ENCODE measurements at places on chromosomes 6 and 20. TPM values are rescaled to one million over a fixed set of nuclear protein-coding genes. Genes with fewer than 3 reads are reported as not detected.

XKR7 gene
- polyA plus RNA-seq = not detected

SUPT3H gene
- 8.1 TPM for polyA plus RNA-seq

SUMO4 gene
- polyA plus RNA-seq = 0.27 TPM

PRSS35 gene
- not detected for polyA plus RNA-seq

SIRPD gene
- polyA plus RNA-seq = not detected

CRISP2 gene
- polyA plus RNA-seq = not detected

HLA-DRB5 gene
- polyA plus RNA-seq = not detected

BCAS4 gene
- polyA plus RNA-seq = 2.1 TPM

EGFL8 gene
- polyA plus RNA-seq = 39.8 TPM

ADGRB3 gene
- polyA plus RNA-seq = 1.8 TPM

ZSCAN12 gene
- polyA plus RNA-seq = 10.4 TPM

PHACTR3 gene
- not detected for polyA plus RNA-seq

CEP43 gene
- polyA plus RNA-seq = 52.7 TPM

GLP1R gene
- polyA plus RNA-seq = not detected

DNA sequence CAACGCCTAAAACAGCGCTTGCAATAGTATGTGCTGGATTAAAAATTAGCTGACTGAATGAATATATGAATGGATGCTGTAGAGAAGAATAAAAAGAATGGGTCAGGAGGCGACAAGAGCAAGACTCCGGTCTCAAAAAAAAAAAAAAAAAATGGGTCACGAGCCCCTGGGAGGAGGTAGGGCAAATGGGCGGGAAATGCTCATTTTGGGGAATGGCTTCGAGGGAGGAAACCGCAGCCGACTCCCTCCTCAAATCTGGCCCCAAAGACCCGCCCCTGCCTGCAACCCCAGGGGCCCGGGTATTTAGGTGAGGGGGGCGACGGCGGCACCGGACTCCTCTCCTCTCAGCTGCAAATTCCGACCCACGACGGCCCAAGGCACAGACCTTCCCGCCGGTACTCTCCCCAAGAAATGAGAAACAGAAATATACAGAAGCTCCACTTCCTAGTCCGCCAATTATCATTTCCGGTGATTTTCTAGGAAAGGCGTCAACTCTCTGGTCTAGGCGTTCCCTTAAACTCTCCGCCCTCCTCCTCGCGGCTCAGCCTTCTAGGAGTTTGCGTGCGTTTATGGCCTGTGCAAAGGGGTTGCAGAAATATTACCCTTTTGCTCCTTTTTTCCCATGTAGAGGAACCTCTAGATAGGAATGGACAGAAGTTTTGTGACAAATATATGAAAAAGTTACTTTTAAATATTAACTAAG, at the start of gene ZNF311:
Gene ZNF311 (minus strand): TSS at position 133 of the 703 bp plus-strand sequence. CDS start 1,361 bp downstream, outside the sequence.
- peak; percentile 64 for DNase-seq

DNA sequence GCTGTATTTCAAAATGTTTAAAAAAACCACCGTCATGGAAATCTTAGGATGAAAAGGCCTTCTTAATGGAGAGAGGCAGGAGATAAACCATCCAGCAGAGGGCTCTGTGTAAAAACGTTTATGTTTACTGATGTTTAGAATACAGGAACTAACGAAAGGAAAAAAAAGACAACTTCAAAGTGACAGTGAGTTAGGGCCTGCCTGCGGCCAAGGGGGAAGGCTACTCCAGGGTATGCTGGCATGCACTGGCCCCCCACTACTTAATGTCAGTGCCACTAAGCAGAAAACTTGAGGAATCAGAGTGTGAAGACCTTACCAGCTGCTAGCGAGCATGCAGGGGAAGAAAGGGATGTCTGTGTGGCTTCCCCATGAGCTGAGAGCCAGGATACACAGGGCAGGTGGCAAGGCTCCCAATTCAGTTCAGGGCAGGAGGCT, 47.7 kb downstream of the AKAP7 start:
- DNase-seq = peak; percentile 13

DNA sequence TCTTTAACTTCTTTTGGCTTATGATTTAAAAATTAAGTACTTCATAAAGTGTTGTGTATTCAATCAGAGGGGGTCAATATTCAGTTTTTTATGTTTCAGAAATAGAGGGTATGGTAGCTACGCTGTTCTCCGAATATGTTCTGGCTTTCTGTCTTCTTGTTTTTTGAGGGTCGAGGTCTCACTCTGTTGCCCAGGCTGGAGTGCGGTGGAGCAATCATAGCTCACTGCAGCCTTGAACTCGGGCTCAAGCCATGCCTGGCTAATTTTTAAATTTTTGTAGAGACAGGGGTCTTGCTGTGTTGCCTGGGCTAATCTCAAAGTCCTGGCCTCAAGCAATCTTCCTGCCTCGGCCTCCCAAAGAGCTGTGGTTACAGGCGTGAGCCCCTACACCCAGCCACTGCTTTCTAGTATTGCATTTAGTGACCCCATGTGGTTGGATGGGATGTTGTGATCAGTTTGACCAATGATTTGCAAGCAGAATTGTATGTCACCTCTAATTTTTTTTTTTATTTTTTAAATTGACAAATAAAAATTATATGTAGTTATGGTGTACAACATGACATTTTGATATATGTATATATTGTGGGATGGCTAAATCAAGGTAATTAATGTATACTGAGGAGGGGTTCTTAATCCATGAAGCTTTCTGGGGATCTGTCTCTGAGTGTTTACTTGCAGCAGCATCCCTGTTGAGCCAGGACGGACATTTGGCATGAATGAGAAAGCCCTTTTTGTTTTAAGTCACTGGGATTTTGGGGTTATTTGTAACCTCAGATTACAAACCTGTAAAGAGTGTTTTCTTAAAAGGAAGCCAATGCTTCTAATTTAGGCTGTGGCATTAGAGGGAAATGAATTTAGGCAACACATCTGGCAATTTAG, 38.5 kb upstream of the DEK start:
- DNase-seq = peak; percentile 32

DNA sequence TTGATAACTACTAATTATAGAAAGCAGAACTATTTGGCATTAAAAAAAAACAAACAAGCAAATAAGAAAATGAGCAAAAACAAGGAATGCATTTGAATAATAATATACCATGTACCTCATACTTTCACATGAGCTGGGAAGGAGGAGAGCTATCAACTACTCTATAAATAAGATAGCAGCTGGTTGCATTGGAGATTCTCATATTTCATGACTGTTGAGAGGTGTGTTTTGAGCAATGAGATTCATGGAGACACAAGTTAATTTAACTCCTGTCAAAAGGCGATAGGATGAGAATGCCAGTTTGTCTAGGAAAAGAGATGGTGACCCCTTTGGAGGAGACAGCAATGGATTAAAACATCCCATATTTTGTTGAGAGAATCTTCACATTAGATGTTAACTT, 348.8 kb upstream of the SPTLC3 start:
- DNase-seq = no peak

GRCh38 chr6:111481836-111482187, 1.2 kb downstream of the REV3L start:
- DNase-seq = no peak

GRCh38 chr6:105184921-105185320, 5.1 kb upstream of the POPDC3 start:
- DNase-seq = no peak

- no peak for DNase-seq
Observed at GRCh38 chr6:108465098-108465495, 95.6 kb upstream of the FOXO3 start.

GRCh38 chr6:27422651-27423332, 34.2 kb downstream of the ZNF391 start:
- no peak for DNase-seq

- DNase-seq = no peak
Observed at GRCh38 chr20:7585126-7585679, 355.1 kb downstream of the HAO1 start.

- DNase-seq = no peak
Observed at GRCh38 chr6:112906726-112907125, 559.6 kb downstream of the RFPL4B start.

DNA sequence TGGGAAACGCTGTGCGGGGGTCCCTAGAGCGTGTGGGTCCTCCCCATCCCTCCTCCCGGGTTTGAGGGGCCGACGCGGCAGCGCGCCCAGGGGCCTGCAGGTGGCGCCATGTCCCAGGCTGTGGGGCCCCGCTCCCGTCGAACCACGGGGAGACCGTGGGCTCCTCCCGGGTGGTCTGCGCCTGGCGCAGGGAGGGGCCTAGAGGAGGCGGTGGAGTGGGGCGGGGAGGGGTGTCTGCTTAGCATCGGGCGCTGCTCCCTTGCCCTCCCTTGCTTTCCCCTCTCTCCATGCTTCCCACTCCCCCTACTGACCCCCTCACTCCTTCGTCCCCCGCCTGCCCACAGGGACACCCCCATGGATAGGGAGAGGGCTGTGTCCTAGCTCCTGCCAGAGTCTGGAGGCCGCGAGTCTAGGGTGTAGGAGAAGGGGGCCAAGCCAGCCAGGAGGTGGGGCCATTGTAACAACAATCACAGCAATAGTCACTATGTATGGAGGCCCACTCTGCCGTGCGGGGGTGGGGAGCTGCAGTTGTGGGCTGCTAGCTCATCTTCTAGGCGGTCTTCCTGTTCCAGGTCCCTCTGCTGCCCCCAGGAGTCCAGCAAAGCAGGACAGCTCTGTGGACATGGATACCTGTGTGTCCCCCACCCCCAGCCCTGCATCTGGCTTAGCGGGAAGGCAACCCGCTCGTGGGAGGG, 51.7 kb downstream of the CHMP4B start:
- DNase-seq = peak; percentile 83

DNA sequence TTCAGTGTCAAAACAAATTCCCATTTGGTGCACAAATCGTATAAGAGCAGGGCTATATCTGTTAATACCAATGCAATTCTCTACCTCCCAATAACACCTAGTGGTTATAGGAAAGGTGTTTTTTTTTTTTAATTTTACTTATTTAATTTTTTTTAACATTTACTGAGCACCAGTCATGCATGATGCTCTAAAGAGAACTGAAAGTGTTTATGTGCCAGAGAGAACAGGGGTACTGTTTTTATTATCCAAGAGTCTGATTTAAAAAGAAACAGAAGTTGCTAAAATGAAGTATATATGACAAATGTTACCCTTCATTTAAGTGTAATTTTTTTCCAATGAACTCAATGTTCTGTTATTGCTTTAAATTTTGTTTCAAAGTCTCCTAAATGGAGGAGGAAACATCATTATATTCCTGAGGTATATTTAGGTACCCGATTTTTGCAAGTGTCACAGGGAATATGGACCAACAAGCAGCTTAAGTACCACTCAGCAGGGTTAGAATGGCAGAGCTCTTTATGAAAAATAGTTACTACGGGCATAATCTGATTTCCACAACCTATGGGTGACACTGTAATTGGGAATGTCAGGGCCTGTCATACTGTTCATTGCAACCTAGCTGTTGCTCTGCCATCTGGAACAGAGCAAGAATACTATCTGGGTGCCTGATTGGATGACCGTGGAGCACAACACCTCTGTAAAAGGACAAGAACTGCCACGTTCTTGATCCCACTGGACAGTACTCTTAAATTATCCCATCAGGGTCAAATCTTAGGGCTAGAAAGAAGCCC, 195.4 kb downstream of the KHDRBS2 start:
- no peak for DNase-seq

DNA sequence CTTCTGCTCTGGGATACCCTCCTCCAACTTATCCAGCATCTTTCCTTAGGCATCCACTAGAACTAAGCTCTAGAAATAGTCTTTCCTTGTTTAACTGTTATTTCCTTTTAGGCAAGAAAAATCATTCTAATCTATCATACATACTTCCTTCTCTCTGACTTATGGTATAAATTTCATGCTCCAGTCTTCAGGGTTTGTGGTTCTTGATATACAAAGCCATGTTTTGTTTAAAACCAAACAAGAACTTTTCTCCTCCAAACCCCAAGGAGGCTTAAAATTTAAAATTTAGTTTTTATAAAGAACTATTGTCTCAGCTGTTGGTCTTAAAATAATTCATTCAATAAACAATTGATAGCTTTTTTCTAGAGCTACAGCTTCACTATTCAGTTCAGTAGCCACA, 77.2 kb downstream of the CD164 start:
- DNase-seq = no peak

DNA sequence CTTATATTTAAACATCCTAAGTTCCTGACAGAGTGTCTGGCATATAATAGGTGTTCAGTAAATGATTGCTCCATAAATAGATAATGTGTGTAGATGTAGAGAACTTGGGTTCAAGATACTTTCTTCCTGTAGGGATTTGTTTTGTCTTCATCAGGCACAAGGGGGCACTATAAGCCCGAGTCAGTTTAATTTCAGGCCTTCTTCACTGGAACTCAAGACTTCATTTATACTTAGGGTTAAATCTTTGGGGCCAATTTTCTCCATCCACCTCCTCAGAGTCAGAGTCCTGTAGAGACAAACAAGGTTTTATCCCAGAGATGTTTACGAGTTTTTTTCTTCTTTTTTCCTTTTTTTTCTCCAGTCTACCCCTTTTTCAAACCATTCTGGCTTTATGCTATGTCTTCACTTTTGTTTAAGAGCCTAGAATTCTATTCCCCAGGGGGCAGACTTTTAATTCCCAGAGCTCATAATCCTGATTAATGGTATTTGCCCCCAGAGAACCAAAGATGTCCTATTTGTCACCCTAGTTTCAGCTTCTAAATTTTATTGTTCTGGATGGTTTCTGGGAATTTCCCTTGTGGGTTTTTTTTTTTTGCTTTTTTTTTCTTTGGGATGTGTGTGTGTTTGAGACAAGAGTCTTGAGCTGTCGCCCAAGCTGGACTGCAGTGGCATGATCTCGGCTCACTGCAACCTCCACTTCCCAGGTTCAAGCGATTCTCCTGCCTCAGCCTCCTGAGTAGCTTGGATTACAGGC, 88.4 kb downstream of the HFE start:
- peak; percentile 74 for DNase-seq

DNA sequence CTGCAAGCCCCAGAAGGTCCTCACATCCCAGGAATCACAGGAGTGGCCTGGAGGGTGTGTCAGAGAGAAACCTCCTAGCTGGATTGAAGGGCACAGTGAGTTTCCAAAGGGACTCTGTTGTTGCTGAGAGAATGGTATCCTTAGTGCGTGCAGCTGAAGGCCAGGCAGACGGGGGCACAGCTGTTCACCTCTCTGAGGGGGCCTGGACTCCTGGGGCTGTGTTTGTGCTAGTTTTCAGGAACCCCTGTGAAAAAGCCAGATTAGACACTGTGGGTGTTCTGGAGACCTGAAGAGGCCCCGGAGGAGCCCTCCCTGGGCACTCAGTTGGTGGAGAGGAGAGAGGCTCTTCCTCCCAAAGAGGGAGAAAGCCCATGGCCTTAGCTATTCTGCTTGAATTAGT, 223.4 kb downstream of the FARS2 start:
- no peak for DNase-seq

- no peak for DNase-seq
Observed at GRCh38 chr20:51651921-51652549, 109.5 kb upstream of the NFATC2 start.

Data from K562 (cell line).